CD4-positive, alpha-beta T cell treated with Interleukin-15 for 1 hour (primary cell): ENCODE measurements at places on chromosomes 7 and 10.

- no peak for DNase-seq
These were observed 1.9 kb upstream of the CYP26A1 start for GRCh38 chr10:93071674-93072224.

DNA sequence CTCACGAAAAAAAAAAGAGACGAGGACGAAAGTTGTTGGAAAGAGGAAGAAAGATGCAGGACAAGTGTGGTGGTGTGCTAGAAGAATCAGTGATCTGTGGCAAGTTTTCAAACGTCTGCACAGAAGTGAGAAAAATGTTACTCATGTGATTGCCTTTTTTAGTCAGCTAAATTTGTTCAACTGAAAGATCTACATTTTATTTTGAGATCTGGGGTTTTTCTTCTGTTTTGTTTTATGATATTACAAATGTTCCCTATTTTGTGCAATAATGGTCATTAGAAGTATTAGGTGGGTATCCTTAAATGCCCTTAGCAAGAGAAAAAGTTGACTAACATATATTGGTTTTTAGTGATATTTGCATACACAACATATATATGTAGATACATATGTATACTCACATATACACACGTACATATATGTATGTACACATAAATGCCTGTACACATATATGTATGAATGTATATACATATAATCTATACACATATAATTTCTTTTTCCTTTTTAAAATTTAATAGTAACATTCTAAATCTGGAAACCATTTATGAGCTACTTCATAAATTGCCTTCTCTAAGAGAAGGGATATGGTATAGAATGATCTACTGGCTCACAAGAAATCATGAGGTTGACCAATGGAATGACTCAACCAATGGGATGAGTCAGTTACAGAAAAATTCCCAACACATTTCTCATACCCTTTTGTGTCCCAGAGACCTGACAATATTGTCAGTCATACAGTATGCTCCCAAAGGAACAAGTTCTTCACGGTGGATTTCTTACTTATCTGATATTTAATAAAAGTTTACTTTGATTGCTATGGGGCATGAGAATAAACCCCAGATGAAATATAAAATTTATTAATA is 38.4 kb downstream of the SLC39A12 start:
- no peak for DNase-seq

GRCh38 chr7:2757904-2758672 is 70.1 kb downstream of the AMZ1 start:
- peak; percentile 71 for DNase-seq

GRCh38 chr10:93075369-93076221 is 1.9 kb downstream of the CYP26A1 start:
- DNase-seq = no peak

- DNase-seq = no peak
These were observed 589 bp upstream of the ZFAND4 start for GRCh38 chr10:45673074-45673648.

DNA sequence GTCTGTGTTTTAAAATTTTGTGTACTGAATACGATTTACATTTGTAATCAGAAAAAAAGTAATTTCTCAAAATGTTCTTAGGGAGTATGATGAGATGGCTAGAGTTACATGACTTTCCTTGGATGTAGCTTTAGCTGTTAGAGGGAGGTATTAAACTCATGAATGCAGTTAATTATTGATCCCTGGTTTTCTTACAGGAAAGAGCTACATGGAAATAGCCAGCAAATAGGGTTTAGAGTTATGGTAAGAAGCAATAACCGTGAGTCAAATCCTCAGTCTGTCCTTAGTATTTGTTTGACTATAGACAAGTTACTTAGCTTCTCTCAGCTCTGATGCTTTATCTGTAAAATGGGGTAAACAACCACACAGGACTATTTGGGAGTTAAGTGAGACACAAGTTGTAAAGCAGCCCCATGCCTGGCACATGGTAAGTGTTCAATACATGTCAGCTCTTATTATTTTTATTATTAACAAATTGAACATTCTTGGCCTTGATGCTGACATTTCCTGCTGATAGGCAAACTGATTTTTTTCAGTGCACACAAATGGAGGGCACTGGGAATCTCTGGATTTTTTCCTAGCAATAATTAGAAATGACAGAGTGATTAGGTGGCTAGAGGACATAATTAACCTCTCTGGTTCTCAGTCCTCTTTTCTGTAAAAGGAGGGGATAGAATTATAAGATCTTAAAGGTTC is 204.5 kb upstream of the PHYHIPL start:
- no peak for DNase-seq

DNA sequence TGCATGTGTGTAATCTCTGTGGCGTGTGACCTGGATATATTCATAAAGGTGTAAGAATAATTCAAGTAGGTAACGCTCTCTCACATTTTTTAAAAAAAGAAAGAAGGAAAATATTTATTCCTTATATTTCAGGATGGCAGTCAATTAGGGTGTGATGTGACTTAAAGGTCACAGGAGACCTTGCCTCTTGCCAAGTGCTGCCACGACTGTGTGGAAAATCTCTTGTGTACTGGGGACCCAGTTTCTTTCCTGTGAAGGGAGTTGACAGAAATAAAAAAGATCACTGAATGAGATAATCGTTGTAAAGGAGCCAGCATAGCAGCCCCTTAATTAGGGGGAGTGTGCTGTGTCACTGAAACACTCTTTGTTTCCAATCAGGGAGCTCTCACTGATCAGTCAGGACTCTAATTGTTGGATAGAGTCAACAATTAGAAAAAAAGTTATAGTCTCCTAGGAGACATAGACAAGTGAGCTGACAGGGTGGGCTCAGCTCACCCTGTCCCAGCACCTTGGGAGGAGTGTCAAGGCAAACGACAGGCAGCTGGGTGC is 31.1 kb downstream of the PTPRE start:
- DNase-seq = no peak

- DNase-seq = no peak
These were observed 110.8 kb downstream of the PIP4K2A start for GRCh38 chr10:22603581-22603980.

DNA sequence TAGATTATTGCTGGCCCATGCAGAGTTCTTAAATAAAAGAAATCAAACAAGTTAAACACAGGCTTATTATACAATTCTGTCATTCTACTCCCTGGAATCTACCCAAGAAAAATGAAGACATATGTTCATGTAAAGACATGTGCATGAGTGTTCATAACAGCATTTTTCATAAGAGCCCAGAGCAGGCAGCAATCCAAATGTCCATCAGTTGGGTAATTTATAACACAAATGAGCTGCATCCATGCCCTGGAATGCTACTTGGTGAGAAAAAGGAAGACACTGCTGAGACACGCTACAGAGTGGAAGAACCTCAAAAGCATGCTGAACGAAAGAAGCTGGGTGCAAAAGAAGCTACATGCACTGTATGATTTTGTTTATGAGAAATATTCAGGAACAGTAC is 342.6 kb downstream of the TCERG1L start:
- no peak for DNase-seq

DNA sequence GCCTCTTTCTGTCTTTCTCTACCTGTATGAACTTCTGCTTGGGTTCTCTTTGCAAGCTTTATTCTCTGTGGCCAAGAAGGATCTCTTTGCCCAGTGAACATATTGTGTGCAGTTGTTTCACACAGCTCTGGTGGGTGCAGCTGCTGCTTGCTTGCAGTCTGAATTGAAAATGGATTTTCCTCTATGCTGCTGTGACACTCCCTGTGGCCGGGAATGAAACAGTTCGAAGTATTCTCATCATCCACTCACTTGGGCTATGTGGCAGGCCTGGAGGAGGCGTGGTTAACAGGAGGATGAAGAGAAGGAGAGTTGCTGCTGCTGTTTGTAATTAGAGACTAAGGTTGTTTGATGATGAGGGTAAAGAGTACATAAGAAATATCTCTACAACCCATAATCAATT is 28.4 kb upstream of the ITGA8 start:
- no peak for DNase-seq

DNA sequence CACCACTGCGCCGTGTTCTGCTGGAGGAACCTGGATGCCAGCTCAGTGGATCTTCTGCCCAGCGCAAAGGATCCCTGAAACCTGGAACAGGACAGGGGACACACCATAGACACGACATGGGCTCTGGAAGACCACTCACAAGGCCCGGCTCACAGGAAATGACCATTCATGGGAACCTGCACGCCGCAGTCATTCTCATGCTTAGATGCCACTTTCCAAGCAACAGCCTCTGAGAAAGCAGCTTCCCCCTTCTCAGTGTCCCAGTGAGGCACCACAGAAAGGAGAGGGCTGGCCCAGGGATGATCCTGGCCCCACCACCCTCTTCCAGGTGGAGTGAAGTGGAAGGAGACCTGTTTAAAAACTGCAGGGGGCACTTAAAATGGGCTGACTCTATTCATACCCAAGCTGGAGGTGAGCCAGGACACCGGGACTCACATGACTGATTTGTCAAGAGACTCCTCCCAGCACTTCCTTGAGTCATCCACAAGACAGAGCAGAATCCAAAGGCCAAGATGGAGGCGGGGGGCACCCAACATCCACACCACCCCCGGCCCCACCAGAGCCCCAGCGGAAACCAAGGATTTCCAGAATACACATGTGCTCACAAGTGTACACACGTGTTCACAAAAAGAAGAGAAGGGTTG is 11.2 kb downstream of the CTBP2 start:
- DNase-seq = no peak

GRCh38 chr10:110643653-110644597 is at the start of gene RBM20:
RBM20 (plus strand) TSS chr10:110644336; CDS start chr10:110644455, 119 bp downstream.
- DNase-seq = no peak

GRCh38 chr10:70247360-70247759 is 14.1 kb upstream of the PPA1 start:
- no peak for DNase-seq

DNA sequence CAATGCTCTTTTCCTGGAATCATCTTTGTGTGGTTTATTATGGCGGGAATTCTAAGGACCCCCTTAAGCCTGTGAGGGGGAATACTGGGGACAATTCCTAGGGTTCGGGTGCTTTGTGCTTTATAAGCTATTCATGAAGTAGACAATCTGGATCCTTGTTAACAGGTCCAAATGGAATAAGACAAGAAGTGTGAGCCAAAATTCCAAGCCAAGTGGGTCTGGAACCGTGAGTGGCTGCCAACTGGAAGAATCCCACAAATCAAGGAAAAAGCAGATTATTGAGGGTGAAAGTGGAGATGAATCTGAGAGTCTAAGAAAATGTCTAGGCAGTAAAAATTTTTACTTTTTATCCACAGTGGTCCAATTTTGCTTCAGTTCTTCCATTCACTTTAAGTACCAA is 136.8 kb downstream of the MDFIC start:
- DNase-seq = no peak

DNA sequence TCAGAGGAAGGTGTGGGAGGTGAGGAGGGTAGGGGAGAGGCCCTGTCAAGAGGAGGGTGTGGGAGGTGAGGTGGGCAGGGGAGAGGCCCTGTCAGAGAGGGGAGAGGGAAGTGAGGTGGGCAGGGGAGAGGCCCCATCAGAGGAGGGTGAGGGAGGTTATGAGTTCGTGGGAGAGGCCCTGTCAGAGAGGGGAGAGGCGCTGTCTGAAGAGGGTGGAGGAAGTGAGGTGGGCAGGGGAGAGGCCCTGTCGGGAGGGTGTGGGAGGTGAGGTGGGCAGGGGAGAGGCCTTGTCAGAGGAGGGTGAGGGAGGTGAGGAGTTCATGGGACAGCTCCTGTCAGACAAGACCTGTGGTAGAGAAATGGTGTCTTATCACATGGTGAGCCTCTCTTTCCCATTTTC is 74.4 kb downstream of the INPP5A start:
- no peak for DNase-seq

GRCh38 chr7:14381306-14381705 is 391.8 kb upstream of the ETV1 start:
- no peak for DNase-seq

- DNase-seq = no peak
These were observed 550.0 kb downstream of the TNS3 start for GRCh38 chr7:47031786-47032535.

- DNase-seq = no peak
These were observed 377.1 kb downstream of the NRG3 start for GRCh38 chr10:82252081-82252480.

DNA sequence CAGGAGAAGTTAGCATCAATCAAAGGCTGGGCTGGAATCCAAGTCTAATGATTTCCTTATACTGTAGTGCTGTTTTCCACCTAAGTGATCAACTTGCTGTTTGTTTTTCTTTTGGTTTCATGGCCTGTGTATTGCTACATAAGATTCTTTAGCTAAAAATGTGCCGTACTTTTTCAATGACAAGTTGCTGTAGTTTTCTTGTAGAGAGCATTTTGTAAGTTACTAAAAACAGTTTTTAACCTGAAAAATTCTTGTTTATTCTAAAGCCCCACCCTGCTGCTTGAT is 1.3 kb downstream of the HELLS start:
- no peak for DNase-seq

DNA sequence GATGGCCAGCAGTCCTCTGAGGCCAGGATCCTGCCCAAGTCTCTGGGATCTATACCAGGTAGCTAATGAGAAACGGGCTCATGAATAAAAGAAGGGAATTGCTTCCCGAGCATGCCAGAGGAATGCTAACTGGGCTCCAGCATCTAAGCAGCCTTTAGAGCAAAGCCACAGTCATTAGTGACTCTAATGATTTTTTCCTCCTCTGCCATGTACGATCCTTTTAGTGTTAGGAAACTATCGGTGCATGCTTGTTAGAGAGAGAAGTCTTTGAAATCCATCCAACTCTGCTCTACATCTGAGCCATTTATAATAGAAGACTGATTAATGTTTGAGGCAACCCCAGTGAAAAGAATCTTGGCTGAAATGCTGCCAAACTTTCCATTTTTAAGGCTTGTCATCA is 124.9 kb upstream of the TCERG1L start:
- no peak for DNase-seq

DNA sequence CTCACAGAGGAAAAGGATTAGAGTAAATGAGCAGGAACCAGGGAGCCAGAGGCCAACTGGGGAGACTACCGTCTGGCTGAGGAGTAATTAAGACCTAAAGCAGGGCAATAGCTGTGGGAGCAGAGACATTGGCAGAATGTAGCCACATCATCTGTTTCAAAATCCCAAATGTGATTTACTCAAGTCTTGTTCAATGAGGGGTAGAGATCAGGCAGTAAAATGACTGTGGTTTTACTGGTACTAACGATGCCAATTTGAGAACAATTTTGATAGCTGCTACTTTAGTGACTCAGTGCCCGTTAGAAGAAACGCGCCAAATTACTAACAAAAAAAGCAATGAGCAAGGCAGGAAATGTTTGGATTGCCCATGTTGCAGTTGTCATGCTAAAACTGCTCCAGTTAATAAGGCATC is 12.7 kb upstream of the MIOS start:
- DNase-seq = no peak

- DNase-seq = no peak
These were observed 192.3 kb downstream of the EVX1 start for GRCh38 chr7:27434756-27435400.

- DNase-seq = no peak
These were observed 423 bp downstream of the LSM5 start for GRCh38 chr7:32489788-32490126.

GRCh38 chr10:73159038-73159648 is 8.7 kb downstream of the ECD start:
- peak; percentile 46 for DNase-seq

- no peak for DNase-seq
These were observed 57.4 kb downstream of the ADRB1 start for GRCh38 chr10:114100848-114101741.
